ENCODE measurements at places on chromosomes 1 and 21. TPM values are rescaled to one million over a fixed set of nuclear protein-coding genes. Genes with fewer than 3 reads are reported as not detected.
A peak's percentile ranks its signal among the peaks of the same experiment; 100 is the strongest.

Gene CFAP45
- 4.7 TPM for polyA plus RNA-seq

Gene CLCA1
- not detected for polyA plus RNA-seq

Gene RIPPLY3
- 2.0 TPM for polyA plus RNA-seq

Gene GUCA2A
- polyA plus RNA-seq, result not detected

Gene OR2G6
- not detected for polyA plus RNA-seq

Gene TMEM200B
- 11.5 TPM for polyA plus RNA-seq

Gene FH
- 97.9 TPM for polyA plus RNA-seq

Gene LRRC39
- 1.6 TPM for polyA plus RNA-seq

Gene MASP2
- 9.7 TPM for polyA plus RNA-seq

Gene ORC1
- polyA plus RNA-seq, result 7.7 TPM

Gene TRAPPC3
- polyA plus RNA-seq, result 74.6 TPM

Gene FAM167B
- 10.5 TPM for polyA plus RNA-seq

Gene FCRLA
- polyA plus RNA-seq, result not detected

Gene ACOT11
- polyA plus RNA-seq, result 20.2 TPM

Gene ZSWIM5
- polyA plus RNA-seq, result 6.8 TPM

- no peak for DNase-seq
Measured at GRCh38 chr21:36132696-36133095, 2.2 kb upstream of the CBR3 start.

GRCh38 chr1:161225534-161226319 is at the start of gene TOMM40L:
TSS of gene TOMM40L (plus strand) at chr1:161226060. CDS start at chr1:161226490, 430 bp downstream.
- DNase-seq, result peak; percentile 97

DNA sequence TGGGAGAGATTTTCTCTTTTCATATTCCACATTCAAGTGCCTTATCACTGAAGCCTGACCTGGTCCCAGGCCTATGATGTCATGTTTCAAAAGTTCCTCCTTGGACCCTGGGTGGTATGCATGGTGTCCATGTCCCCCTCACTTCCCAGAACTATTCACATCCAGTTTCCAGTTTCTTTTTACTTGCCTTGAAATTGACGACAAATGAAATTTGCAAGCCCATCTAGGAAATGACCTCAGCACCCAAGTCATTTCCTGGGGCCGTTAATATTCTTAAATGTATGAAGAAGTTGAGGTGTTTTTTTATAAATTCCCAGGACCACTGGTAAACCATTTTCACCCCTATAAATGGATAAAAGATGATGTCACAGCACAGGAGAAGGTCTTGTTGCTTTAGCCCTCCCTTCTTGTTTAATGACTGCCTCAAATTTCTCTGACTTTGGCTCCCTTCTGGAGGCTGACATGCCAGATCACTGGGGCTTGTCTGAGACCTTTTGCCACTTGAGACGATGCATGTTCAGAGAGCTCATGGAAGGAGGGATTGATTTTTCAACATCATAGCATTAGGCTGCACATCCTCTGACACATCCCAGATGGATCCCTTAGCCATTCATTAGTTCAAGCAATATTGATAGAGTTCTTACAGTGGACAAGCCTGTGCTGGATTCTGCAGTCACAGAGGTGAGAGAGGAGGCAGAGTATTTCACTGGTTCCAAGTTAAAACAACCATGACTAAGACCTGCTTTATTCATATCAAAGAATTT is 221.3 kb downstream of the PLPP3 start:
- peak; percentile 69 for DNase-seq

- DNase-seq, result no peak
Measured at GRCh38 chr1:205596876-205597275, 34.9 kb downstream of the ELK4 start.

DNA sequence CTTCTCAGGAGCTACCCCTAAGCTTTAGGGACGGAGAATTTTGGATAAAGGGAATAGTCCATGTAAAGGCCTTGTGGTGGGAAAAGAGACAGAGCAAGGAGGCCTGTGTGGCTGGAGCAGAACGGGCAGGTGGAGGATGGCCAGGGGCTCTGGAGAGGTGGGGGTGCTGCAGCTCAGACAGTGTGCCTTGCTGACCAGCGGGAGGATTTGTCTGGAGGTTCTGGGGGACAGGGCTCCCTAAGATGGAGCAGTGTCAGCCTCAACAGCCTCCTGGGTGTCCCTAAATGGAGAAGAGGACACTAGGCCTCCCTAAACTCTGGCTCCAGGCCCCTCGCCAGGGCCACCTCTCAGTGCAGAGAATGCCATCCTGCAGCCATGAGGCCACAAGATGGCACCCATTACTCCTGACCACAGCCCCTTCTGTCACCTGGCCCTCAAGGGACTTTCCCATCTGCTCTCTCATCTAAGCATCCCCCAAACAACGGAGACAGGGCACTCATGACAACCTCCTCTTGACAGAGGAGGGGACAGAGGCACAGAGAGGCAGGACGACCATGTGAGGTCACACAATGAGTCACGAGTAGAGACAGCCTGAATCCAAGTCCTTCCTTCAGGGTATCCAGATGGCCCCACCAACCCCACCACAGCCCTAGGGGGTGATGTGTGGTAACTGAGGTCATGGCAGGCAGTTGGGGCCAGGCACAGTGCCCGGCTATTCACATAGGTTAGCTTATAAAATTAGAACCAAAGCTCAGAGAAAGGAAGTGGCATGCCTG is 94.7 kb downstream of the DMRTB1 start:
- DNase-seq, result no peak

DNA sequence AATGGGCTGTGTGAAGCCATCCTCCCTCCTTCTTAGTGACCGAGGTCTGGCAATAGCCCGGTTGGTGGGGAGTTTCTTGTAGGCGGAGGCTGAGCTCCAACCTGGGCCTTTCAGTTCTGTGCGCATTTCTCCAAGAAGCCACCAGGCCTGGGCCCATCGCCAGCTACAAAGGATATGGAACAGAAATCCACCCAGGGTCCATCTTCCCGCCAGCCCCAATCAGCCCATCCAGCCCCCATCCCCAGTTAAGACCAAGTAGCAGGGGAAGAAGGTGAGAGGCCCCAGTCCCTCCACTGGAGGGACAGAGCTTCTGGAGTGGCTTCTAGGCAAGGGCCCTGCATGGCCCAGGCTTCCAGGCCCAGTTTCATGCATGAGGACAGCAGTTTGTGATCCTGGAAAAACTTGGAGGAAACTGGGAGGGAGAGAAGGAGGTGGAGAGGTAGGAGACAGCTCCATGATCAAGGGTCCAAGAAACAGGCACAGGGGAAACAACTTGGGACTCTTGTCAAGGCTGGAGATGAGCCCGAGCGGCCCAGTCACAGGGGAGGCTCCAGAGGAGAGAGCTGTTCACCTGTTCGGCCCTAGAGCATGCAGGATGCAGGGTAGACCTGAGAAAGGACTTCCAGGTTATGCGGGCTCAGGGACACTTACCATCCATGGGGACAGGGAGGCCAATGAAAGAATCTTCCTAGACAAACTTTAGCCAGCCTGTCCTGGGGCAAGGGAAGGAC is 261.2 kb downstream of the PTPRU start:
- no peak for DNase-seq

DNA sequence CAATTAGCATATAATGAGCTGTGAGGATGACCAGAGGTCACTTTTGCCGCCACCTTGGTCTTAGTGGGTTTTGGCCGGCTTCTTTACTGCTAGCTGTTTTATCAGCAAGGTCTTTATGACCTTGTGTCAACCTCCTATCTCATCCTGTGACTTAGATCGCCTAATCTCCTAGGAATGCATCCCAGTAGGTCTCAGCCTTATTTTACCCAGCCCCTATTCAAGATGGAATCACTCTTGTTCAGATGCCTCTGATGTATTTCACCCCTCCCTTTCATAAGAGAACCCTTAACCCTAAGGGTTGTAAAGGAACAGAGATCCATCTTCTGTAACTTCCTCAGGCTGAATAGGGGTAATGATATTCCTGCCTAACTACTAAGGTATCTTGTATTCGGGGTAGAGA is 58.9 kb upstream of the PALMD start:
- no peak for DNase-seq

DNA sequence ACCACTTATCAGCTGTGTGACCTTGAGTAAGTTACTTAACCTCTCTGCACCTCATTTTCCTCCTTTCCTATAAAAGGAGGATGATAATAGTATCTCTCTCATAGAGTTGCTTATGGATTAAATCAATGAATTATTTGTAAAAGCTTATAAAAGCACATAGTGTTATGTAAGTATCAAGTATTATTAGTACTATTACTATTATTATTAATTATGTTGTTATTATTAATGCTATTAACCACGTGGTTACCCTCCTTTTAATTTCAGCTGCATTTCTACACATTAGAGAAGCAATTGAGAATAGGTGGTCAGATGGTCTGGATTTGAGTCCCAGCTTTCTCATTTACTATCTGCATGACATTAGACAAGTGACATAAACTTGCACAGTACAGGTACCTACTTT is 58.1 kb upstream of the WNT4 start:
- DNase-seq, result no peak

- DNase-seq, result no peak
Measured at GRCh38 chr1:4652631-4653327, 1.6 kb upstream of the AJAP1 start.

DNA sequence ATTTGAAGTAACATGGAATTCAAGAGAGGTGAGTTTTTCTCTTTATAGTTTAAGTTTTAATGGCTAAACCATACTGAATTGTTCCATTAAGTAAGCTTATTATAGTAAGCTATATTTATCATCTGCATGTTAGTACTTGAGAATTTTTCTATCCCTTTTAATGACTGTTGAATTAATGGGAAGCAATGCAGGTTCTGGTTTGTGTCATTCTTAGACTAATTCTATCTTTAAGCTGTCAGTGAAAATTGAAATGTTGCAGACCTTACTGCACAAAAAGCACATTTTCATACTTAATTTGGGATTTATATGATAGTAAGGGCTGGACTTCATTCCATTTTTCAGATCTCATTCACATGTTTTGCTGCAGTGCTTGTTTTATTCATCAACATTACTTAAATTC is 25.9 kb downstream of the SRSF11 start:
- no peak for DNase-seq

GRCh38 chr1:51819810-51820209 is 58.7 kb downstream of the NRDC start:
- no peak for DNase-seq

- DNase-seq, result no peak
Measured at GRCh38 chr1:3019007-3019515, 2.2 kb upstream of the ACTRT2 start.

DNA sequence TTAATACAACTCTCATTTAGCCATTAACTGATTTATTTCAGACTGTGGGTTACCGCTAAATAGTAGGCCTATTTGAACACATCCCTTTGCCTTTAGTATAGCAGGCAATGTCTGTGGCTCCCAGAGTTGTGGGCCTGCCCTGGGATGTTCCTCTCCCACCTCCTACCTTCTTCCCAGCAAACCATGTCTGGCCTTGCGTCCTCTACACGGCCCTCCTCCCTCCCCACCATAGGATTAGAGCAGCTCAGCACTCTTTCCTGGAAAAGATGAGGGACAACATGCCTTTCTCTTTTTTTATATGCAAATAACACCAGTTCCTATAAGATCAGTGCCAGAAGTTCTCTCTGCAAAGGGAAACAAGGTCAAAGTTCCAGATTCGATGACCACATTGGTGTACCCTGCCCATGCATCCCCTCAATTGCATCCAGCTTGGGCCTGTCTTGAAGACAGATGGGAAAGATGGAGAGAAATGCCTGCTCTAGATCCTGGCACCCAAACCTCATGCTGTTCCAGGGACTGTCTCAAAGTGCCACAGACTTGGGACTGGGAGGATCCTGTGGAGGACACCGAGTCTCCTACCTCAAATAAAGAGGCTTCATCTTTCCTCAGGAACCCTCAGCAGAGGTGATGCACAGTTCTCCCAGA is 57.2 kb downstream of the CD46 start:
- no peak for DNase-seq

- DNase-seq, result no peak
Measured at GRCh38 chr1:153945795-153946621, 510 bp downstream of the DENND4B start.

- DNase-seq, result no peak
Measured at GRCh38 chr1:247440001-247440620, 17.8 kb downstream of the OR2B11 start.

DNA sequence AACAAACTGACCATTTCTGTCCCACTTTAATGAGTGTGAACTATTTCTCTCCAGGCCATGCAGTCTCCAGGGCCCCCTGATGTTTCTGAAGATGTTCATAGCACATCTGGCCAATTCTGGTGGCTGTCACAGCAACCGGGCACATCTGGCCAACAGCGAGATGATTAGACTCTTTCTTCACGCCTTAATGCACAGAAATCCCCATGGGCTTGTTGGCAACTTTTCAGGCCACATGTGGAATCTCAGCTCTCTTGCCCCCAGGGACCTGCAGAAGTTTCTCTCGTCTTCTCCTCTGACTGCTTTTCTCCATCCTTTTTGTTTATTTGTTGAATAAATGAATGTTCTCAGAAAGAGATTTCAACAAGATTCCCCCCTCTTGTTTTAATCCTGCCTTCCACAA is 71.2 kb upstream of the HMGB4 start:
- DNase-seq, result no peak

- DNase-seq, result no peak
Measured at GRCh38 chr21:45507523-45507875, 34.7 kb downstream of the SLC19A1 start.

DNA sequence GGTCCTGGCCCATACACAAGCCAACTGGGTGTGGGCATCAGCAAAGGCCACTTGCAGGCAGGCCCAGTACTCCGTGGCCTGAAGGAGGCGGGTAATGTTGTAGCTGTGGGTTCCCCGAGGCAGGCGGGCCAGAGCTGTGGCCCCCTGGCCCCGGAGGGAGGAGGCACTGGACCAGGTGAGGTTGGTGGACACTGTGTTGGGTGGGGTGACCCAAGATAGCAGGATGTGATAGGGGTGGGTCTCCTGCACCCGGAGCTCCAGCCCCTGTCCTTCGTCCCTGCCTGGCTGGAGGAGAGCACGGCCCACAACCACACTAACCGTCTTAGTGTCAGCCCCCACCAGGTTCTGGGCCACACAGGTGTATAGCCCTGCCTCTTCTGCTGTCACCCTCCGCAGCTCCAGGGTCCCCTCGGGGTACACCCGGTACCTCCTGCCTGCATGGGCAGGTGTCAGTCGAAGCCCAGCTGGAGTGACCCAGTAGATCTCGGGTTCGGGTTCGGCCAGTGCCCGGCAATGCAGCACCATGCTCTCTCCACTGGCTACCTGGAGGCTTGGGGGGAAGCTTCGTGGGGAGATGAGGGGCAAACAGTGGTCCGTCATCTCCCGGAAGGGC is 67.3 kb downstream of the LRRN2 start:
- DNase-seq, result no peak

GRCh38 chr1:94070865-94071264 is 50.1 kb downstream of the ABCA4 start:
- DNase-seq, result no peak

- DNase-seq, result no peak
Measured at GRCh38 chr1:96559707-96560596, 161.6 kb upstream of the PTBP2 start.

DNA sequence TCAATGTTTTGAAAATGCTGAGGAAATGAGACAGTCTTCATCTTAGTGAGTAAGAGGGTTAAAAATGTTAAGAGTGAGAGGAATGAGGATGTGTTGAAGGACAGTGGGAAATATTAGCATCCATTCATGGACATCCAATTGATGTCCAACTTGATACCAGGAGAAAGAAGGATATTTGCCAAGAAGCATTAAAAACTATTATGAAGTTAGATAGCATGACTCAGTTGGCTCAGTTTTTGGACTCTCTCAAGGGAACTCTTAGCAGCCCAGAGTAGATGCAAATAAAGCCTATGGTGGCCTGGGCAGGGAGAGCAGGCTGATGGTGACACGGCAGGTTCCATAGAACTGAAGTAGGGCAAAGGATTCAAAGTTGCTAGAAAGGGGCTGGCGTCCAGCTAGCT is 171.0 kb downstream of the ZZZ3 start:
- DNase-seq, result no peak
